ENCODE measurements at places on chromosomes 13 and 19. TPM values are rescaled to one million over a fixed set of nuclear protein-coding genes. Genes with fewer than 3 reads are reported as not detected.

GRCh38 chr13:99386495-99386894 is 79.3 kb upstream of the GPR183 start:
- H3K4me1 ChIP-seq, result peaks cover 12% of the 10 kb centered on the region
- no peak for DNase-seq
- peaks cover 20% of the 10 kb centered on the region for H3K36me3 ChIP-seq
- H3K4me3 ChIP-seq, result no peak overlapping the region

DNA sequence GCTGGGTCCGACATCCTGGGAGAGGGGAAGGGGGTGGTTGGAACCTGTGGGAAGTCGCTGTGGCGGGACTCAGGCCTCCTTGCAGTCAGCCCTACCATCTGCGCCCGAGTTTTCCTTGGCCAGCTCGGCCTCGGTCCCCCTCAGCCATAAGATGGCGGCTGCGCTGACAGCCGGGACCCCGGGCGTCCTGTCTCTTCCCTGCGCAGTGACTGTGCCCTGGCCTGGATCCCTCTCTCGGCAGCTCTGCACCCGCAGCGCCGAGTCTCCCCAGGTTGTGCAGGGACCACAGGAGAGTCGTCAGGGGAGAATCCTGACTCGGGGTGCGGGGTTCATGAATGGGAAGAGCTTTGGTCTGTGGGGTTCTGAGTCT is 345 bp downstream of the ZNF257 start:
- H3K27ac ChIP-seq, result no peak overlapping the region
- H3K27me3 ChIP-seq, result no peaks in the 10 kb centered on the region
- DNase-seq, result no peak
- no peaks in the 10 kb centered on the region for H3K4me1 ChIP-seq

GRCh38 chr13:98839856-98840769 is 87.6 kb upstream of the SLC15A1 start:
- peaks cover 45% of the 10 kb centered on the region for H3K36me3 ChIP-seq
- DNase-seq, result peak; percentile 58
- no peak overlapping the region for H3K27ac ChIP-seq
- H3K27me3 ChIP-seq, result no peaks in the 10 kb centered on the region

- H3K4me1 ChIP-seq, result no peaks in the 10 kb centered on the region
- H3K4me3 ChIP-seq, result no peak overlapping the region
- no peak overlapping the region for H3K27ac ChIP-seq
- DNase-seq, result no peak
- H3K27me3 ChIP-seq, result no peaks in the 10 kb centered on the region
Measured at GRCh38 chr13:93388701-93389100, 162.1 kb downstream of the GPC6 start.

DNA sequence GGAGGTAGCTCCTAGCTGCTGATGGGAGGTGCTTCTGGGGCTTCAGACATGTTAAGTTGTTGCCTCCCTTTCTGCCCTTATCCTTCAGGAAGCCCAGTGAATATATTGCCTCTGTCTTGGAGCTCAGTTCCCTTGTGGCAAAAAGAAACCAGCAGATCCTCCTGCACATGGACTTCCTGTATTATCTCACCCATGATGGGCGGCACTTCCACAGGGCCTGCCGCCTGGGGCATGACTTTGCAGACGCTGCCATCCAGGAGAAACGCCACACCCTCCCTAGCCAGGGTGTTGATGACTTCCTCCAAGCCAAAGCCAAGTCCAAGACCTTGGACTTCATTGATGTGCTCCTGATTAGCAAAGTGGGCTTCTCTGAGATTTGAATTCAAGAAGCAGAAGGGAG is 6.0 kb upstream of the CYP4F12 start:
- DNase-seq, result no peak
- no peaks in the 10 kb centered on the region for H3K4me1 ChIP-seq
- H3K27ac ChIP-seq, result no peak overlapping the region

GRCh38 chr13:38767506-38768265 is 80.8 kb downstream of the FREM2 start:
- no peaks in the 10 kb centered on the region for H3K4me1 ChIP-seq
- no peak overlapping the region for H3K27ac ChIP-seq
- no peaks in the 10 kb centered on the region for H3K27me3 ChIP-seq
- H3K36me3 ChIP-seq, result no peaks in the 10 kb centered on the region

DNA sequence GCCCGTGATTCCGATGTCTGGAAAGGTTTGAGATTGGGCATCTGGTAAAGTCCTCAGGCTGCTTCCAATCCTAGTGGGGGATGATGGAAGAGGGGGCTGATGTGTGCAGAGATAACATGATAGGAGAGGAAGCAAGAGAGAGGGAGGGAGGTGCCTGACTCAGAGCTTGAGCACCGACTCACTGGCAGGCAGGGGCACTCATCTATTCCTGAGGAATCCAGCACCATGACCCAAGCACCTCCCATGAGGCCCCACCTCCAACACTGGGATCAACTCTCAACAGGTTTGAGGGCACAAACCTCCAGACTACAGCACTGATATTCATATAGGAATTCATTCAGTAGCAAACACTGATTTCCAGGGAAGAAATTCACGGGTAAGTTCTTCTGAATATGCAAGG is 5.6 kb upstream of the SIGLEC9 start:
- H3K36me3 ChIP-seq, result no peaks in the 10 kb centered on the region
- H3K27me3 ChIP-seq, result no peaks in the 10 kb centered on the region
- no peak for DNase-seq
- no peak overlapping the region for H3K27ac ChIP-seq

GRCh38 chr13:59144700-59145099 is 1019.0 kb downstream of the DIAPH3 start:
- H3K4me1 ChIP-seq, result no peaks in the 10 kb centered on the region
- no peak overlapping the region for H3K4me3 ChIP-seq
- H3K36me3 ChIP-seq, result no peaks in the 10 kb centered on the region
- no peaks in the 10 kb centered on the region for H3K27me3 ChIP-seq

- H3K27me3 ChIP-seq, result peaks cover 40% of the 10 kb centered on the region
- peaks cover 13% of the 10 kb centered on the region for H3K36me3 ChIP-seq
- DNase-seq, result peak; percentile 96
- peak overlapping the region; percentile 72 for H3K27ac ChIP-seq
- peaks cover 7% of the 10 kb centered on the region for H3K4me1 ChIP-seq
Measured at GRCh38 chr19:49442771-49443365, 1.5 kb upstream of the SLC17A7 start.

DNA sequence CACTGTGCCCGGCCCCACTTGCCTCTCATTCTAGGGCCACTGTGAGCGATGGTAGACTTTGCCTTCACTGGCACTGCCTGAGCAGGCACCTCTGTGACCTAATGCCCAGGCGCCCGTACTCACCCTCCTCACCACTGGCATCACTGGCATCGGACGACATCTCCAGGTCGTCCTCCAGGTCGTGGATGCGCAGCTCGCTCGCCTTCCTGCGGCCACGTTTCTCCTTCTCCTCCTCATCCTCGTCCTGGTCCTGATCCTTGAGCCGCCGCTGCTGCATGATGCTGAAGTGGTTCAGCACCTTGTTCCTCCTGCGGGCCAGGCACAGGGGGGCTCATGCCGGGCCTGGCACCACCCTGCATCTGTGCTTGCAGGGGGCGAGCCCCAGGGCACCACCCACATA is 7.5 kb upstream of the PSPN start:
- no peak for DNase-seq
- no peaks in the 10 kb centered on the region for H3K27me3 ChIP-seq
- H3K4me3 ChIP-seq, result no peak overlapping the region
- no peaks in the 10 kb centered on the region for H3K4me1 ChIP-seq
- H3K27ac ChIP-seq, result no peak overlapping the region

GRCh38 chr19:47022140-47022536 is 2.5 kb downstream of the NPAS1 start:
- no peak overlapping the region for H3K27ac ChIP-seq
- peaks cover 22% of the 10 kb centered on the region for H3K4me1 ChIP-seq
- H3K4me3 ChIP-seq, result no peak overlapping the region

DNA sequence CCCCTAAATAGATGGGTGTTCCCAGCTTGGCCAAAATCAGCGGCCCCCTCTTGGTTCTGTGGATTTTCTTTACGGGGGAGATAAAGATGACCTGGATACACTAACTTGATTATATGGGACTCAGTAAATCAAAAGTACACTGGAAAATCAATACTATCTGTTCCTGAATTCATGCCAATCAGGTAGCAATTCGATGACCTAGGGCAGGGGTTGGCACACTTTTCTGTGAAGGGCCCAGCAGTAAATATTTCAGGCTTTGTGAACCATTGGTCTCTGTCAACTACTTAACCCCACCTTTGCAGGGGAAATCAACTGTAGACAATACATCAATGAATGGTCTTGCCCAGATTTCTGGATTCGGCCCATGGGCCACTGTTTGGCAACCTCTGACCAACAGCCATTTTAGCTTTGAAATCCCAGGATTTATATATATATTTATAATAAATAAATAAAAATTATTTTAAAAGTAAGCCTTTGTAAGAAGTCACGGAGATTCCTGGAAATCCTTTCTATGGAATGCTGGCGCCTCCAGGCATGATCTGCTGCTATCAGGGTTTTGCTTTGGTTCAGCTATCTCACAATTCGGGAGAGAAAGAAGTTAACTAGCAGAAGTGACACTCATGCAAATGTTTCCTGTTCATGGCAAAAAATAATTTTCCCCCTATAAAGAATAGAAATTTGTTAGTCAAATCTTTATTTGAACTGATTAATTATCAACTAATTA is 32.8 kb downstream of the SLC15A1 start:
- H3K27ac ChIP-seq, result no peak overlapping the region
- no peak overlapping the region for H3K4me3 ChIP-seq
- H3K4me1 ChIP-seq, result no peaks in the 10 kb centered on the region
- H3K27me3 ChIP-seq, result no peaks in the 10 kb centered on the region
- no peaks in the 10 kb centered on the region for H3K36me3 ChIP-seq

DNA sequence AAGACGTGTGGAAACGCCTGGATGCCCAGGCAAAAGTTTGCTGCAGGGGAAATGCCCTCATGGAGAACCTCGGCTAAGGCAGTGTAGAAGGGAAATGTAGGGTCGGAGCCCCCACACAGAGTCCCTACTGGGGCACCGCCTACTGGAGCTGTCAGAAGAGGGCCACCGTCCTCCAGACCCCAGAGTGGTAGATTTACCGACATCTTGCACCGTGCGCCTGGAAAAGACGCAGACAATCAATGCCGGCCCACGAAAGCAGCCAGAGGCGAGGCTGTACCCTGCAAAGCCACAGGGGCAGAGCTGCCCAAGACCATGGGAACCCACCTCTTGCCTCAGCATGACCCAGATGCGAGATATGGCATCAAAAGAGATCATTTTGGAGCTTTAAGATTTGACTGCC is 7.0 kb upstream of the EDNRB start:
- DNase-seq, result no peak
- no peaks in the 10 kb centered on the region for H3K36me3 ChIP-seq
- no peaks in the 10 kb centered on the region for H3K27me3 ChIP-seq
- H3K4me1 ChIP-seq, result no peaks in the 10 kb centered on the region
- H3K4me3 ChIP-seq, result no peak overlapping the region

- H3K36me3 ChIP-seq, result peaks cover 10% of the 10 kb centered on the region
- H3K27me3 ChIP-seq, result no peaks in the 10 kb centered on the region
- DNase-seq, result peak; percentile 93
- peak overlapping the region; percentile 99 for H3K27ac ChIP-seq
- peak overlapping the region; percentile 94 for H3K4me3 ChIP-seq
- peaks cover 43% of the 10 kb centered on the region for H3K4me1 ChIP-seq
Measured at GRCh38 chr19:17511724-17512573, 500 bp downstream of the PGLS start.

DNA sequence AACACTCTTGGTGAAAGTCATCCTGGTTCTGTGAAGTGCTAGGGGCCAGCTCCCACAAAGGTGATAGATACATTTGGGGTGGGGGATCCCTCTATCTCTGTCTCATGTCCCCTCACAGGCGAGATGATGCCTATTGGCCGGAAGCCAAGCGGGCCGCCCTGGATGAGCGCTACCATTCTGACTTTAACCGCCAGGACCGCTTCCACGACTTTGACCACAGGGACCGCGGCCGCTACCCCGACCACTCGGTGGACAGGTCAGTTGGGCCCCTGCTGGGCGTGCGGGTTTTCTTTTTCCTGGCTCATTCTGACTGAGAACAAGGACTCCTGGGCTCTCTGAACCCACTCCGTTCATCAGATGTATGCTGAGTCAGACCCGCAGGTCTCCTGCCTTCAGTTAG is 16.4 kb downstream of the MICOS13 start:
- H3K27me3 ChIP-seq, result no peaks in the 10 kb centered on the region
- H3K36me3 ChIP-seq, result peaks cover 100% of the 10 kb centered on the region

- H3K36me3 ChIP-seq, result no peaks in the 10 kb centered on the region
- H3K27me3 ChIP-seq, result no peaks in the 10 kb centered on the region
- H3K4me1 ChIP-seq, result no peaks in the 10 kb centered on the region
- H3K27ac ChIP-seq, result no peak overlapping the region
- no peak overlapping the region for H3K4me3 ChIP-seq
Measured at GRCh38 chr13:68897331-68897928, 1210.2 kb upstream of the ATXN8OS start.

DNA sequence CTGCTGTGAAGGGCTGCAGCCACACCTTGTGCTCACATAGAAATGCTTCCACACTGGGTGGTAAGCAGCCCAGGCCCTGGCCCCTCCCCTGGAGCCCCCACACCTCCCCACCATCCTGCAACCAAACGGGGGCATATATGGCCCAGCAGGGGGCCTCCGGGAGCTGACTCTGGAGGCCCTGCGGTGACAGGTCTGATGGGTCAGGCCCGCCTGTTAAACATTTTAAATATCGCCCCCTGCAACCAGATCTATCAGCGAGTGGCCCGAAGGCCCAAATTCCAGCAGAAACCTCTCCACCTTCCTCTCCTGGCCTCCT is 48.0 kb upstream of the KATNAL1 start:
- no peaks in the 10 kb centered on the region for H3K36me3 ChIP-seq
- H3K27me3 ChIP-seq, result no peaks in the 10 kb centered on the region
- no peak overlapping the region for H3K27ac ChIP-seq
- H3K4me3 ChIP-seq, result no peak overlapping the region
- H3K4me1 ChIP-seq, result no peaks in the 10 kb centered on the region

DNA sequence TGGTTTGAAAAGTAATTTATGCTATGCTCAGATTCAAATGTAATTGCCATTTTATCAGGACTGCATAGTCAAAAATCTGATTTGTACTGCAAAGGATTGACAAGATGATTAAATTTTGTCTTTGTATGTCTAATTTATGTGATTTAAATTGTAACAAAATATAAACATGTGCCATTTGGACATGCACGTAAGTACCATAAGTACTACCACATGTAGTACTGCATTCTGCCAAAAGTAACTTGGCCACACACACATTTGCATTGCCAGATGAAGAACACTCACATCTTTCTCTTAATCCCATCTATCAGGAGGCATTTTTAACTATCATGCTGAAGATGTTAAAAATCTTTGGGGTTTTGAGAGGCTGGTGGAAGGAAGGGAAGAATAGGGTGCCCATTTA is 133.3 kb downstream of the KLF12 start:
- H3K27me3 ChIP-seq, result no peaks in the 10 kb centered on the region
- DNase-seq, result no peak
- no peaks in the 10 kb centered on the region for H3K4me1 ChIP-seq
- H3K4me3 ChIP-seq, result no peak overlapping the region
- H3K27ac ChIP-seq, result no peak overlapping the region

DNA sequence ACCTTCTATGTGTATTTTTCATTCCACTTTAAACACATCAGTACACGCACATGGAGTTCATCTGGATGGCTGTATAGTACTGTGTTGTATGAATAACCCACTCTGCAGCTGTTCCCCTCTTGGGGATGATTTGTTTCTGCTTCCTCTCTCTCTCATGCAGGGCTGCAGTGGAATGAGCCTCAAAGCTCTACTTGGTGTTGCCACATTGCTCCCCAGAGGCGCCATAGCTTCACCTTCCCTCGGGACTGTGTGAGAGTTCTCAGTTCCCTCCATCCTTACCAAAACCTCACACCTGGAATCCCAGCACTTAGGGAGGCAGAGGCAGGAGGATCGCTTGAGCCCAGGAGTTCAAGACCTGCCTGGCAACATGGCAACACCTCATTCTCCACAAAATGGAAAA is 28.4 kb upstream of the GPR183 start:
- DNase-seq, result no peak
- no peak overlapping the region for H3K4me3 ChIP-seq
- H3K27me3 ChIP-seq, result no peaks in the 10 kb centered on the region
- no peak overlapping the region for H3K27ac ChIP-seq

ERICH4 gene
- not detected for total RNA-seq

FAM216B gene
- 17.0 TPM for total RNA-seq

KLK14 gene
- 0.89 TPM for total RNA-seq

GSX1 gene
- not detected for total RNA-seq

SLC15A1 gene
- not detected for total RNA-seq

ZIC2 gene
- total RNA-seq, result not detected

SIGLEC8 gene
- total RNA-seq, result 3.0 TPM
